Activated CD4-positive, alpha-beta T cell treated with anti-CD3 and anti-CD28 coated beads for 48 hours (primary cell): ENCODE measurements at places on chromosomes 12 and 14.

DNA sequence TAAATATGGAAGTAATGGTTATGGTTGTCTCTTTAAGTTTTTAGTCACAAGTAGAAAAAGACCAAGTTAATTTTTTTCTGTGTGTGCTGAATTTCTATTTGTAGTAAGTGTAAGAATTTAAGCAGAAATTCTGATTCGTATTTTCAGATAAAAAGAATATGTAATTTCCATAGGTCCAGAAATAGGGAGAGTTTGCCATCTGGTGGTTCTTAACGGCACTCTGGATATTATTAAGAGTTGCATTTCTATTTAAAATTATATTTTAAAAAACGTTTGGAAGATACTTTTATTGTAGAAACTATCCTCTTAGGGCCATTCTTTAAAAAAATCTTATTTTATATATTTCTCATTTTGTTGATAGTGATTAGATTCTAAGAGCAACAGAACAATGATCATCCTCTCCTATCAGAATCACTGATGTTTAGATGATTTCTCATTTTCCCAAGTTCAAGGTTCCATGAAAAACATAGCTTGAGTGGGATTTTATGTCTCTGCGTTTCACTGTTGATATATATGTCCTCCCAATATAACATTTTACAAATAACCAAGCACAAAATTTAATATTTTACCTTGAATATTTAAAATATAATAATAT is 88.3 kb downstream of the LRRK2 start:
- DNase-seq, result no peak

GRCh38 chr14:24900269-24901100 is 149.5 kb downstream of the STXBP6 start:
- no peak for DNase-seq

DNA sequence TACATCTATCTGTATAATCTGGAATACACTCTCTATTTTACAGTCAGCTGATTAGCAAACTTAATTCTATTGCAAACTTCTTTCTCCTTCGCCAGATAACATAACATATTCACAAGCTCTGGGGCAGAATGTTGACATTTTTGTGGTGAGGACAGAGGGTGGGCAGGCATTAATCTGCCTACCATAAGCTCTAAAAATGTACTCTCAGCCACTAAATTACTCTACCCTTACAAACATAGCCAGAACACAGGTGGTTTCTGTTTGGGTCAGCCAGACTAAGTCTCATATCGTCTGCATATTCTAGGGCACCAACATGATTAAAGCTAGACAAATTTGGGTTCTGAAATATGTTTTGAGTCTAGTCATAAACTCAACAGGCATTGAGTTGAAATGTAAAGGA is 90.1 kb downstream of the SLC6A15 start:
- DNase-seq, result no peak

- DNase-seq, result no peak
Observed at GRCh38 chr14:89787525-89787924, 167.0 kb downstream of the EFCAB11 start.

DNA sequence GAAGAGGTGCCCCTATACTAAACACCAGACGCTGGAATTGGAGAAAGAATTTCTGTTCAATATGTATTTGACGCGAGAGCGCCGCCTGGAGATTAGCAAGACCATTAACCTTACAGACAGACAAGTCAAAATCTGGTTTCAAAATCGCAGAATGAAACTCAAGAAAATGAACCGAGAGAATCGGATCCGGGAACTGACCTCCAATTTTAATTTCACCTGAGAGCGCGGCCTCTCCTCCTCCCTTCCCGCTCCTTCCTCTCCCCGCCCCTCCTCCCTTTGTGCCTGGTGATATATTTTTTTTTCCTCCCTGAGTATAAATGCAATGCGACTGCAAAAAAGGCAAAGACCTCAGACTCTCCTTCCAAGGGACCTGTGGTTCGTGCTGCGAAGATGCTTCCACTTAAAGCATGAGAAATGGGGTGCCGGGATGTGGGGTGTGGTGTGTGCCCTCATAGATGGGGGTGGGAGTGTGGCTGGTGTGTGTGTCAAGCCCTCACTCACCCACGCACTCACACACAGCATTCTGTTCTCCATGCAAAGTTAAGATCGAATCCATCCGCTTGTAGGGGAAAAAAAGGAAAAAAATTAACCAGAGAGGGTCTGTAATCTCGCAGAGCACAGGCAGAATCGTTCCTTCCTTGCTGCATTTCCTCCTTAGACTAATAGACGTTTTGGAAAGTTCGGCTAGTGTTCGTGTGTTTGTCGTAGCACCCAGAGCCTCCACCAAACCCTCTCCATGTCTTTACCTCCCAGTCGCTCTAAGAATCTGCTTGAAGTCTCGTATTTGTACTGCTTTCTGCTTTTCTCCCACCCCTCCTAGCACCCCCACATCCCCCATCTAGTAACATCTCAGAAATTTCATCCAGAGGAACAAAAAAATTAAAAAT is 4.5 kb downstream of the HOXC10 start:
- peak; percentile 50 for DNase-seq

- peak; percentile 72 for DNase-seq
Observed at GRCh38 chr12:121803861-121804416, at the start of gene SETD1B. Gene SETD1B, plus strand, starts transcription at chr12:121804009. Its CDS starts 729 bp downstream, at chr12:121804738.

DNA sequence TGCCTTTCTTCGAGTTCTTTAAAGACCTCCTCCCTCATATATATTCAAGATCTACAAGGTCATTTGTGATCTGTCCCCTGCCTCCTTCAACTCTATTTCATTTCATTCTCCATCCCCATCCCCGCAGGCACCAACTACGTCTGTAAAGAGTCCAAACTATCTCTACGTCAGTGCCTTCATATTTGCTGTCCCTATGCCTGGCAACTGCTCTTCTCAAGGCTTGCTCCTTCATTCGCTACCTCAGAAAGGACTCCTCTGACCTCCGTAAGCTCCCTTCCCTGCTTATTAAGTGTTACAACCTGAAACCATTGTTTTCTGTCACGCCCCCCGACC is 650 bp downstream of the LLPH start:
- no peak for DNase-seq

GRCh38 chr14:104509673-104510072 is 69.9 kb upstream of the C14orf180 start:
- no peak for DNase-seq

DNA sequence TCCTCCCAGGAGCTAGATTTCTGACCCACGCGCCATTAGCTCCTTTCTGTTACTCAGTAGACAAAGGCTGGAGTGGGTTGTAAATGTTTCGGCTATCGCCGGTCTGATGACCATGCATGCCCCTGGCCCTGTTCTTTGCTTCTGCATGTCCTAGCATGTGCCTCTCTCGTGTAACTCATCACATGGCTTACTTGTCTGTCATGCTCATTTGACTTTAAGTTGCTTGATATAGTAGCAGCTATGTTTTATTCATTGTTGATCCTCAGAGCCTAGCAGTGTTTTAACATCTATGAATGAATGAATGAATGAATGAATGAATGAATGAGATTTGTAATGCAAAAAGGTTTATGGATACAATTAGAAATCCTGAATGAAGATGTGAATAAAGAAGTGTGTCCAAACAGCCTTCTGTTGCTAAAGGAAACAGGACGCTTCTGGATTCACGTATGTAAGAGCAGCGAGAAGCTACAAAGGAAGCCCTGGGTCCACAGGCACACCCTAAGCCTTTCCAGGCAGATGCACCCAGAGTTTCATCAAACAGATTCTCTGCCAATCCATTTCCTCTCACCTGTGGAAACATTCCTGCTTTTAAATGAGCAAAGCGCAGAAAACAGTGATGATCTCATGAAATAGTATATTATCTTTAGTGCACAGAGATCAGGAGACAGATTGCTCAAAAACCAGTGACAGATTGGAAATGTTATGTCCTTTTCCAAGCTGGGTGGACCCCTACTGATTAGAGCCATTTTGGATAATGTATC is 3.4 kb downstream of the GSG1 start:
- no peak for DNase-seq

GRCh38 chr14:52802597-52802996 is 11.2 kb upstream of the GNPNAT1 start:
- DNase-seq, result no peak

GRCh38 chr12:18206198-18206597 is 55.1 kb upstream of the PIK3C2G start:
- no peak for DNase-seq

DNA sequence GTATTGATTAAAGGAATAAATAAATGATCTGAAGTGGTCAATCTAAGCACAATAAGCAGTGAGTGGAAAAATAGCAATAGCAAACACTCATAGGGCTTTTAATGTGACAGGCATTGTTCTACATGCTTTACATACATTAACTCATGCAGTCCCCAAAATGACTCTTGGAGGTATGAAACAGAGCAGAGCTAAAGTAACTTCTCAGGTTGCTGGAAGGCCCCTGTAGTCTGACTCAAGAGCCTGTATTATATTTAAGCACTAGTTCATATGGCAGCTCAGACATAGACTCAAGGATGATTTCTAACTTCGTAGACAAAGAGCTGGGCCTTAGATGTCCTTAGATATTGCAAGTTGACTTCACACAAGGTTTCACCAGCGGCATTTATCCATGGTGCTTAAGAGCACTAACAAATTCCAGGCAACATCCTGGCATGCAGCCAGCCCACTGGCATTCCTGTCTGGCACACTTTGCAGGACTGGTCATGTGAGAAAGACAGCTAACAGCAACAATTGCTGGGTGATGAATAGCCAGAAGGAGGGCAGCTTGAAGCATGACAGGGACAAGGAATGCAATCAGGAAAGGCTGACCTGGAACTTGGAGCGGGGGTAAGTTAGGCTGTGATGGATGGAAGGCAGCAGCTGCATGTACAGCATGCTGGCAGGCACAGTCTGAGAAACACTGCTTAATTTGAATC is 22.9 kb upstream of the KTN1 start:
- no peak for DNase-seq

GRCh38 chr12:90193500-90193899 is 484.9 kb upstream of the ATP2B1 start:
- DNase-seq, result no peak

DNA sequence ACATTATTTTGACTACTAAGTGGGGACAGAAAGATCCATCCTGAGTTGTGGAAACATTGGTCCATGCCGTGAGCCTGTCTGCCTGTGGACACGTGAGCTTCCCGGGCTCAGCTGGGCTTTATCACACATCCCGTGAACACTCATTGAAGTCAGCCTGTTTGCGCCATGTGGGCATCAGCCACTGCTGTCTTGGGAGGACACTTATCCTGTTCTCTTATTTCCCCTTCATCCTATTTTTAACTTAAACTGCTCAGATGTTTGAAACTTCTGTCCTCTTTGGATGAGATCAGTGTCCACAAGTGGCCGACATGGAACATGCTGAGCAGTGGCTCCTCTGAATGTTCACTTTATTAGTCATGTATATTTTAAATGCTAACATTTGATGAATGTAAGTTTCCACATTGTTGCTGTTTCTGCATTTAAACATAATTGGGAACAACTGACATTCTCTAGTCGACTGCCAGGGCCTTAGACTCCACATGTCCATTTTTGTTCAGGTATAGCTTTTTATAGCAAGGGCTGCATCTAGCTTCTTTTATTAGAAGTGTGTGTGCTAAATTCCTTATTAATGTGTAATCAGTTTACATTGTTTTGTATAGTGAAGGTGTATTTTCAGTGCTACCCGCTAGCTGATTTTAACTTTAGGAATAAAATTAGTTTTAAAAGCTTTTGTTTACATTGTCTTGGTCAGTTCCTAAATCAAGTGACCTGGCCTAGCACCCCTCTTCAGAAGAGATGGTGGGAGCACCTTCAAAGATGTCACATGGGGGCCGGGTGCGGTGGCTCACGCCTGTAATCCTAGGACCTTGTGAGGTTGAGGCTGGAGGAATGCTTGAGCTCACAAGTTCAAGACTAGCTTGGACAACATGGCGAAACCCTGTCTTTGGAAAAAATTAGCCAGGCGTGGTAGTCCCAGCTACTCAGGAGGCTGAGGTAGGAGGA is 24.0 kb downstream of the RNF34 start:
- DNase-seq, result no peak

DNA sequence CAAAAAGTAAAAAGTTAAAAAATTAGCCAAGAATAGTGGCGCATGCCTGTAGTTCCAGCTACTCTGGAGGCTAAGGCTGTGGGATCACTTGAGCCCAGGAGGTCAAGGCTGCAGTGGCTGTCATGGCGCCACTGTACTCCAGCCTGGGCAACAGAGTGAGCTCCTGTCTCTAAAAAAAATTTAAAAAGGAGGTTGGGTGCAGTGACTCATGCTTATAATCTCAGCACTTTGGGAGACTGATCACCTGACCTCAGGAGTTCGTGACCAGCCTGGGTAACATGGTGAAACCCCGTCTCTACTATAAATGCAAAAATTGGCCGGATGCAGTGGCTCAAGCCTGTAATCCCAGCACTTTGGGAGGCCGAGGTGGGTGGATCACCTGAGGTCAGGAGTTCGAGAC is 8.2 kb upstream of the YLPM1 start:
- DNase-seq, result no peak

DNA sequence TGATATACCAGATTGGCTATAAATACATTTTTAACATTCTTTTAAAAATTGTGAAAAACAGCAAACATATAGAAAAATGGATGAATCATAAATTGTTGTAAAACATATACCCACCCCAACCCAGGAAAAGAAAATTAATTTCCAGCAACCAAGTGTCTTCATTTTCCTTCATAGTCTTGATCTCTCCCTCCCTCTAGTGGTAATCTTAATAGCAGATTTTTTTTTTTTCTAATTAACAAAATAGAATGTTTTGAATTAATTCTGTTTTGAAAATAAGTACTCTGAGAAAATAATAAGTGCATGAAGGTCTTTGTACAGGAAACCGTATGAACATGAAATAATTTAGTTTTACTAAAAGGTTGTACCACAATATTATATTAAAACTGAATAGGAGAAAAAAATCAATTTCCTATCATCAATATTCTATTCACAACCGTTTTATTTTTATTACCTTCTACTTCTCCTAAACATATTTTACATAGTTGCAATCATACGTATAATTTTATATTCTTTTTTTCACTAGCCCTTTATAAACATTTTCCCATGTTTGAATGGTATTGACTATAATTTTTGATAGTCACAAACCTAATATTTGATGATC is 7.0 kb downstream of the ETNK1 start:
- no peak for DNase-seq
